ENCODE measurements at places on chromosomes 3 and 15. TPM values are rescaled to one million over a fixed set of nuclear protein-coding genes. Genes with fewer than 3 reads are reported as not detected.
A peak's percentile ranks its signal among the peaks of the same experiment; 100 is the strongest.

The ALPK3 gene
- total RNA-seq: 1.1 TPM

DNA sequence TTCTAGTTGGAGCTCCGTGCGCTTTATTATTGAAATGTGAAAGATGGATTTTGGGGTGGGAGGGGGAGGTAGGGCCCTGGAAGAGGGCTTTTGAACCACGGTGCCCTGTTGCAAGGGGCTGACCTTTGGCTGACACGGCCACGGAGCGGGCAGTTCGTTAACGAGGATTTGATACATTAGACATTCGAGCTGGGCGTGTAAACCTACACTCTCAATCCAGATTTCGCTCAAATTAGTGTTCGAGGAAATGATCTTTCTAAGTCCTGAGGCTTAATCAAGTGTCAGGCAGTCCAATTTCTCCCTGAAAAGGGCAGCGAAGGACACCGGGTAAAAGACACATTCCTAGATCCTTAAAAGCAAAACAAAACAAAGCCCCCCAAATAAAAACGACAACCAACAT is 13.0 kb downstream of the ZIC1 start:
- H3K4me3 ChIP-seq: no peak overlapping the region
- no peak for DNase-seq
- peaks cover 64% of the 10 kb centered on the region for H3K27me3 ChIP-seq
- no peak overlapping the region for H3K27ac ChIP-seq
- H3K4me1 ChIP-seq: peaks cover 7% of the 10 kb centered on the region

DNA sequence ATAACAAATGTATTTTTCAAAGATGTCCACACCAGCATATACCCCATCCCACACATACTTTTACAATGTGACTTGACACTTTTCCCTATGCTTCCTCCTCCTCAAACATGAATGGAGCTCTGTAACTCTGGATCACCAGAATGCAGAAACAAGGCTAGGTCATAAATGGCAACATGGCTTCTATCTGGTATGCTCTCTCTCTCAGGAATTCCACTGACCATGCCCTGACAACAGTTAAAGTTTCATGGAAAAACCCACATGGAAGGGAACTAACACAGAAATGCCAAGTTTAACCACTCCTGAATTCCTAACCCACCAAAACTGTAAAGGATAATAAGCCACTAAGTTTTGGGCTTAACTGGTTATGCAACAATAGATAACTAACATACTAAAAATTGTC is 19.9 kb downstream of the MYO9A start:
- H3K4me3 ChIP-seq: no peak overlapping the region
- no peaks in the 10 kb centered on the region for H3K36me3 ChIP-seq
- DNase-seq: no peak
- H3K4me1 ChIP-seq: no peaks in the 10 kb centered on the region
- H3K27ac ChIP-seq: no peak overlapping the region

GRCh38 chr15:34951993-34952392 is 17.5 kb downstream of the AQR start:
- peaks cover 4% of the 10 kb centered on the region for H3K36me3 ChIP-seq
- no peaks in the 10 kb centered on the region for H3K4me1 ChIP-seq
- H3K4me3 ChIP-seq: no peak overlapping the region
- no peak for DNase-seq
- H3K27me3 ChIP-seq: no peaks in the 10 kb centered on the region

GRCh38 chr3:141860086-141860669 is 16.3 kb upstream of the ATP1B3 start:
- no peak for DNase-seq
- H3K4me3 ChIP-seq: no peak overlapping the region
- no peaks in the 10 kb centered on the region for H3K27me3 ChIP-seq
- H3K36me3 ChIP-seq: no peaks in the 10 kb centered on the region
- H3K27ac ChIP-seq: no peak overlapping the region
- H3K4me1 ChIP-seq: no peaks in the 10 kb centered on the region

DNA sequence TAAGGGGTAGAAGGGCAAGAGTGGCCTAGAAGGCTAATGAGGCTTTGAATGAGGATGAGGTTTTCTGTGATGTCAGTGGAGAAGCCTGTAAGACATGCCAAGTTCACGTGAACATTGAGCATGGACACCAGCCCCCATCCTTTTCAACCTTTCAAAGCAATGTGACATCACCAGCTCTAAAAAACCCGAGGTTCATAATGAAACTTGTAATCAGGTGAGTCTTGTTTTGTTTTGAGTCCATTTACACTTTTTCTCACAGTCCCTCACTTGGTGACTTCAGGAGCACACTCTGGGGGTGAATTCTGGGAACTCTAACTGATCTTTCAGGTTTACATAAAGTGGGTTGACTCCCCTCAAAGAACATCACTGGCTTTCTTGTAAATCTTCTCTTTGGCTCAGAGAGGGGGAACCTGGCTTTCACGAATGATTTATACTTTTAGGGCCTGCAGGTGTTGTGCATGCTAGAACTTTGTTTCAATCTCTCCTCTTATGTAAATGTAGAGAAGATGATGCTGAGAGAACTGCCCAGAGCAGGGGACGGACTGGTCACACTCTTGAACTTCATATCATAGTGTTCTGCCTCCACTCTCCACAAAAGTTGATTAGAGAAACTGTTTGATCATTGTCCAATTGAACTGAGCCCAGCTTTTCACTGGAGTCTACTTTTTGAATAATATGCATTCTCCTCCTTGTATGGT is 224.7 kb upstream of the SATB1 start:
- H3K27me3 ChIP-seq: no peaks in the 10 kb centered on the region
- no peak overlapping the region for H3K27ac ChIP-seq
- no peaks in the 10 kb centered on the region for H3K36me3 ChIP-seq

The CALML4 gene
- total RNA-seq: 8.8 TPM

DNA sequence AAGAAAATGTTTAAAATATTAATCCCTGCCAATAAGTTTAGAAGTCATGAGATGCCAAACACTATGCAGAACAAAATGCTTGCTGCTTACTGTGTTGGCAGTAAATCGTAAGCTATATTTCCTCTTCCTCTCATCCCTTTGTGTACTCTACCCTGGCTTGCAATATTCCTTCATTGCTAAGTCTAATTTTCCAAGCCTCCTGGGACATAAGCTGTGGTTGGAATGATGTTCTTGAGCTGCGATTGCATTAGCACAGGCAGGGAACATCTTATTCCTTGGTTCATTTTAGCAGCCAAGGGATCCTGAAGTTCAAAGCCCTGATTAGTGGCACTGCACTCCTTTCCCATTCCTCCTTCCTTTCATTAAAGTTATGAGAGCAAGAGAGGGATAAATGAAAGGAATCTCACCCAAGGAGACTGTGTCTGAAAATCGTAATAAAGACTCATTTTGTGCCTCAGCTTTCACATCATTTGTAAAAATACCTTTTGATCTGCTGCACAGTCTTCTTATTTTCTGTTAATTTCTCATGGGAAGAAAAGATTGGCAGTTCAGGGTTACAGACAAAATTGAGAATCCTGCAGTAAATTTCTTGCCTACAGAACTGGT is 535.2 kb downstream of the OCA2 start:
- H3K4me1 ChIP-seq: no peaks in the 10 kb centered on the region
- DNase-seq: no peak
- H3K27me3 ChIP-seq: no peaks in the 10 kb centered on the region
- no peak overlapping the region for H3K4me3 ChIP-seq

The MED12L gene
- total RNA-seq: 1.7 TPM

The OR5H14 gene
- not detected for total RNA-seq

- H3K27me3 ChIP-seq: no peaks in the 10 kb centered on the region
- H3K4me1 ChIP-seq: no peaks in the 10 kb centered on the region
- no peaks in the 10 kb centered on the region for H3K36me3 ChIP-seq
- no peak overlapping the region for H3K4me3 ChIP-seq
Measured at GRCh38 chr15:76756381-76756780, 148.8 kb downstream of the SCAPER start.

The KNG1 gene
- 0.14 TPM for total RNA-seq

The TMEM207 gene
- not detected for total RNA-seq

The GRAMD1C gene
- 0.76 TPM for total RNA-seq

DNA sequence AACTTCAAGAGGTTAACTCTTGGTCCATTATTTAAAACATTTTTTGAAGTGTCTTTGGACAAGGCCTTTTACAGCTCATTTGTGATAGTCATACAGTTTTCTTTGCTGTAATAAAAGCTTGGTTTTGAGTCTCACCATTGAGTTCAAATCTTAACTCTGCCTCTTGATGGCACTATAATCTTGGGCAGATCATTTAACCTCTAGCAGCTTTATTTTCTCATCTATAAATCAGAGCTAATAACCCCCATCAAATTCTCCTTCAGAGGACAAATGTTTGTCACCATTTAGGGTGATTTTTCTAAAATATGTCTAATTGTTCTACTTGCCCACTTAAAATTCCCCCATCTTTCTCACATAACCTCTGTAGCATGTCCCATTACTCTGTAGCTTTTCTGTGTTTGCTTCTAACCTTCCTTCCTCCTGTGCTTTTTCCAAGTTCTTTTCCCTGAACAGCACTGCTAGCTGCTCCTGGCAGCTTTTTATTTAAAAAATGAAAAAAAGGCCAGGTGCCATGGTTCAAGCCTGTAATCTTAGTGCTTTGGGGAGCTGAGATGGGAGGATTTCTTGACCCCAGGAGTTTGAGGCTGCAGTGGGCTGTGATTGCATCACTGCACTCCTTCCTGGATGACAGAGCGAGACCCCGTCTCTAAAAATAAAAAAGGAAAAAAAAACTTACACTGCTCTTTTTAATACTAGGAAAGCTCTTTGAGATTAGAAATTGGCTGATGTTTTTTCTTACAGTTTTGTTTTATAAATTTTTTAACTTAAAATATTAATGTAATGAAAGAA is 28.5 kb downstream of the UBE2E1 start:
- DNase-seq: no peak
- H3K4me1 ChIP-seq: no peaks in the 10 kb centered on the region

The ZNF860 gene
- 0.24 TPM for total RNA-seq

The C3orf62 gene
- total RNA-seq: 2.3 TPM

DNA sequence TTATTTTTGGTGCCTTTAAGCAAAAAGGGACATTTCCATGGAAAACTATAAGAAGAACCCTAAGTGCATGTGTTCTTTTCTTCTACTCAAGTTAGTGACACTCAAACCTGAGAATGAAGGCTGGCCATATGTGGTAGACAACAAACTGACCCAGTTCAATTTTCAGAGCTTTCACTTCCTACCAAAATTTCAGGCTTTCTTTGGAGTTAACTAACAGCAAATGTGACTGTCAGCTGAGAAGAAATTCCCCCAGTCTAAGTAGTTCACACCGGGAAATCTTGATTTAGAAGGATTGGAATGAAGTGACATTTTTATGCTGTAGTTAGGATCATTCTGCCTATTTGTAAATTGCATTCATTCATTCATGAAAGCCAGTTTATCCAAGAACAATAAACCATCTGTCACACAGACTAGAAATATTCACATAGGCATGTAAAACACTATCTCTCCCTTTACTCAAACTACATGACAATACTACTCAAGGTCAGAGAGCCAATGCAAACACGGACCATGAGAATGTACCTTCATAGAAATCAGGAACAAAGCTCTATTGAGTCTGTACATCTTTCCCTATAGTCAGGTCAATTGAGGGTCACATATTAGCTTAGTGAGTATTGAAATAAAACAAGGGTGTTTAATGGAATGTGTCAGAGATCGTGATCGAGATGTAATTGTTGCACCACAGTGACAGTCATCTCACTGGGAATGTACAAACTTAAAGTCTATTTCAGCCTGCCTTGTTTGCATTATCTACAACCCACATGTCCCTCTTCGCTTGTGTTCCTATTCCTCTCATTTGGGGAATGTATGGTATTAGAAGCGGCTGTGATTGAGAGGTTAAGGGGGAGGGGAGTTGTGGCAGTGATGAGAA is 113.8 kb upstream of the TGFBR2 start:
- no peaks in the 10 kb centered on the region for H3K27me3 ChIP-seq
- DNase-seq: no peak
- H3K27ac ChIP-seq: no peak overlapping the region
- H3K36me3 ChIP-seq: no peaks in the 10 kb centered on the region
- H3K4me1 ChIP-seq: peaks cover 16% of the 10 kb centered on the region
- H3K4me3 ChIP-seq: no peak overlapping the region

The SEMA6D gene
- 7.6 TPM for total RNA-seq

The TNFAIP8L3 gene
- total RNA-seq: 0.47 TPM

The BBS4 gene
- total RNA-seq: 15.7 TPM

- no peak for DNase-seq
- H3K27ac ChIP-seq: no peak overlapping the region
- peaks cover 51% of the 10 kb centered on the region for H3K36me3 ChIP-seq
- H3K4me3 ChIP-seq: no peak overlapping the region
Measured at GRCh38 chr3:16484984-16485383, 28.5 kb downstream of the RFTN1 start.

DNA sequence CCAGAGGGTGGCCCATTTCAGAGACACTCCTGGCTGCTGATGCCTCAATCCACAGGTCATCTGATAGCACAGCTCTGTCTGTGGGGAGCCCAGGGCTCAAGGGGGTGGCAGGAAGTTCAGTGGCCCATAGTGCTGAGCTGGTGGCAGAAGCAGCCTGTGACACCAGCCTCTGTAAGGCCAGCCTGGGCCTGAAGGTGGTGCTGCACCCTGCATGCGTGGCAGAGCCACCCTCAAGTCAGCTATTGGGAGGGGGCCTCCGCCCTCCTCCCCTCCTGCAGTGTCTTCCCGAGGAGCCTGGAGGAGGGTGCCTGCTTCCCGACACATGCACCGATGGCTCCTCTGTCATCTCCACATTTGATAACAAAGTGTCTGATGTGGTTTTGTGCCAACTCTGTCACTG is 3.0 kb downstream of the PLA1A start:
- no peaks in the 10 kb centered on the region for H3K27me3 ChIP-seq
- no peak overlapping the region for H3K4me3 ChIP-seq
- H3K4me1 ChIP-seq: no peaks in the 10 kb centered on the region
- H3K27ac ChIP-seq: no peak overlapping the region
- DNase-seq: no peak

GRCh38 chr15:52139599-52140462 is 27.3 kb upstream of the BCL2L10 start:
- H3K4me1 ChIP-seq: peaks cover 13% of the 10 kb centered on the region
- no peaks in the 10 kb centered on the region for H3K27me3 ChIP-seq
- peak; percentile 51 for DNase-seq
- H3K4me3 ChIP-seq: no peak overlapping the region

The CAPN7 gene
- total RNA-seq: 25.5 TPM

DNA sequence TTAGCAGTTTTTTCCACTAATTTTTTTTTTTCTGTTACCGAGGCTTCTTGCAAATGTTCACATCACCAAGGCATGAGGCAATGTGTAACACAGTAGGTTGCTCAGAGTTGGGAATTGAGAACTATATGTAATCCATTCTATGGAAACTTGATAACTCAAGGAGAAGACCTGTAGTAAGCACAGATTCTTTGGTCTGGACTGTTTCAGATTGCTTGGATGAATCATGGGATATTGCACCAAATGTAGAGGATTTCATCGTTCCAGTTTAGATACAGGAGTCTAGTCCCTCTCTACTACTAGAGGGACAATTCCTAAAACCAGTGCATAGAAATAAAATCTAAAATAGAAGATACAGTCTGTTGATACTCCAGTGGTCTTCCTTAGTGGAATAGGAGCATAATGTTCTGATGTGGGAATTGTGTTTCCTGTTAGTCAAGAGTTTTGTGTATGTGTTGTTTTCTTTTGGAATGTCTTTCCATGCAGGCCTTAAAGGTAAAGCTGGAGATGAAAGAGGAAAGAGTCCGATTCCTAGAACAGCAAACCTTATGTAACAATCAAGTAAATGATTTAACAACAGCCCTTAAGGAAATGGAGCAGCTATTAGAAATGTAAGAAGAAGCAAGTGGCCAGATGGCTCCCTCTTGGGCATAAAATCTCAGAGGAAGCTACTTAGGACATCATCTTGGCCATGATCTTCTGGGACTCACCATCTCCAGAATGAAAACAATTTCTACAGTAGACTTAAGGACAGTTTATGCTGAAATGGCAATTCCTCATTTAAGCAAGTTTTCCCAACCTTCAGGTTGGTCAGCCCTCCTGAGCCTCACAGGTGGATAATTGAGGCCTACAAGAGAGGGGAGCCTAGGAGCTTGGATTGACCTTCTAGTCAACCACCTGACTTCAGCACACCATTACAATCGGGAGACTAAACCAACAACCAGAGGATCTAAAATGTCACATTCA is 10.7 kb downstream of the KNSTRN start:
- DNase-seq: no peak
- no peaks in the 10 kb centered on the region for H3K27me3 ChIP-seq
- H3K4me3 ChIP-seq: no peak overlapping the region
- H3K27ac ChIP-seq: no peak overlapping the region
